Right atrium auricular region (tissue), 2 donors: ENCODE measurements at places on chromosomes 3 and 15. TPM values are rescaled to one million over a fixed set of nuclear protein-coding genes. Genes with fewer than 3 reads are reported as not detected.

DNA sequence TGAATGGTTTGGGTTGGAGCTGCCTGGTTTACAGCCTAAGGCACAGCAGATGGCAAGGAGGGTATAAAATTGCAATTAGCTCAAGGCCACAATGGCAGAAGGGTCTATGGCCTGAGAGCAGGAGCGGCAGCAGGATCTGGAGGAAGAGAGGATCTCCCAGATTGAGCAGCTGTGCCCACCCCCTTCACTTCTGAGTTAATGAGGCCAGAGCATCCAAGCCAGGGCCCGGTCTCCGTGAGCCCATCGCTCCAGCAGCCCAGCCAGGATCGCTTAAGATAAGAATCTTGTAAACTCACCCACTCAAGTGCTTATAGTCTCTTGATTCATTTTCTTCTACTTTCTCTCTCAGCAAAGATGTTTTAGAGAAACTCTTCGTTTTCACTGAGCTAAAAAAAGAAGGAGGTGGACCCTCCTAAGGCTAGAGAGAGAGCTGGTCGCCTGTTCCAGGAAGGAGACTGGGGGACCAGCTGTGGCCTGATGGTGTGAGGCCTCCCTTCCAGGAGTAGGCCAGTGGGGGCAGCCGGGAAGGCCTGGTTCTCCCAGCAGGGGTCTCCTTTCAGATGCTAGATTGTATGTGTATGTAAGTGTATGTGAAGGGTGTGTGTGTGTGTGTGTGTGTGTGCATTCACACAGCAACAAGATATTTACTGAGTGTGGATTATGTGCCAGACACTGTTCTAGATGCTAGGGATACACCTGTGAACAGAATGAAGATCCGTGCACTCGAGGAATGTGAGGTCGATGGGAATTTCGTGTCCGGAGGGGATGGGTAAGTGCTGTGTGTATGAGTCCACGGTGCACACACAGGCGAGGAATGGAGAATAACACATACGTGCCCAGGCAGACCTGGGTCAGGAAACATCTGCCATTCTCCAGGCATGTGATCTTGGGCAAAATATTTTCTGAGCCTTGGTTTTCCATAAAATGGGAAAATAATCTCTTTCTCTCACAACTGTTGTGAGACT, 18.6 kb downstream of the MAGEF1 start:
- DNase-seq: no peak
- H3K4me1 ChIP-seq: no peaks in the 10 kb centered on the region
- H3K36me3 ChIP-seq: no peaks in the 10 kb centered on the region
- H3K27me3 ChIP-seq: no peaks in the 10 kb centered on the region
- H3K4me3 ChIP-seq: no peak overlapping the region
- no peak overlapping the region for H3K27ac ChIP-seq

DNA sequence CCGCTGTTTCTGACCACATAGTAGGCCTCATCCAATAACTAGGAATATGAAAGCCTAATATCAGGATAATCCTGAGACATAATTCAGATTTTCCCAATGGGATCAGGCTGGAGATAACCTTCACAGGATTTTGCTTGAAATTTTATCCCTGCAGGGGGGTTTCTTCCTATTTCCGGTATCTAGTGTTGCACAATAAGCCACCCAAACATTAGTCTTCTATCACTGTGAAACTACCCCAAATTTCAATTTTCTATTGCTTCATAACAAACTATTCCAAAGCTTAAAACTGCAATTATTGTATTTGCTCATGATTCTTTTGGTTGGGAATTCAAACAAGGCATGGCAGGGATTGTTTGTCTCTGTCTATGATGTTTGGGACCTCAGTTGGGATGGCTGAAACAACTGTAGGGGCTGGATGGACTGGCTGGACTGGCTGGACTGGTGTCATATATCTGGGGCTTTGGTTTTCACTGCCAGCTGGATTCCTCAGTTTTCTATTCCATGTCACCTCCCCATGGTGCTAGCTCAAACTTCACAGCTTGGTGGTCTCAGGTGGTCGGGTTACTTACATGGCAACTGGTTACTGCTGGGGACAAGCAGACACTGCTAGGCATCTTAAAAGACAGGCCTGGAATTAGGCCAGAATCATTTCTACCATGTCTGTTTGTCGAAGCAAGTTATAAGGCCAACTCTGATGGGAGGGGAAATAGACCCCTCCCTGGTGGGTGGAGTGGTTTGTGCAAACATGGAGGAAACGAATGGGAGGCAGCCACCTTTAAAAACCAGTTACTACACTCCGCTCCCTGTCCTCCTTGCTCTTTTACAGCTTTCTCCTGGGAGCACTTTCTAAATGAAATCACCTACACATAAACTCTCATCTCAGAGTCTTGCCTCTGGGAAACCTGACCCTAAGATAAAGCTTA, 88.2 kb upstream of the STT3B start:
- H3K36me3 ChIP-seq: no peaks in the 10 kb centered on the region
- H3K4me1 ChIP-seq: no peaks in the 10 kb centered on the region
- no peak overlapping the region for H3K4me3 ChIP-seq
- no peak for DNase-seq

GRCh38 chr3:143991713-143992112, 20.1 kb downstream of the DIPK2A start:
- no peak overlapping the region for H3K27ac ChIP-seq
- H3K4me3 ChIP-seq: no peak overlapping the region
- no peaks in the 10 kb centered on the region for H3K36me3 ChIP-seq
- DNase-seq: no peak
- H3K4me1 ChIP-seq: no peaks in the 10 kb centered on the region

The IQCB1 gene
- total RNA-seq: 6.7 TPM

The C15orf62 gene
- not detected for total RNA-seq

- H3K36me3 ChIP-seq: no peaks in the 10 kb centered on the region
- H3K4me1 ChIP-seq: no peaks in the 10 kb centered on the region
- no peaks in the 10 kb centered on the region for H3K27me3 ChIP-seq
- DNase-seq: no peak
- no peak overlapping the region for H3K27ac ChIP-seq
These were observed 35.5 kb downstream of the IL5RA start for GRCh38 chr3:3074551-3075257.

GRCh38 chr3:63096248-63097058, 181.7 kb upstream of the SYNPR start:
- no peak overlapping the region for H3K27ac ChIP-seq
- no peaks in the 10 kb centered on the region for H3K36me3 ChIP-seq
- H3K4me3 ChIP-seq: no peak overlapping the region
- H3K4me1 ChIP-seq: no peaks in the 10 kb centered on the region
- DNase-seq: no peak
- no peaks in the 10 kb centered on the region for H3K27me3 ChIP-seq

The ZNF80 gene
- not detected for total RNA-seq

DNA sequence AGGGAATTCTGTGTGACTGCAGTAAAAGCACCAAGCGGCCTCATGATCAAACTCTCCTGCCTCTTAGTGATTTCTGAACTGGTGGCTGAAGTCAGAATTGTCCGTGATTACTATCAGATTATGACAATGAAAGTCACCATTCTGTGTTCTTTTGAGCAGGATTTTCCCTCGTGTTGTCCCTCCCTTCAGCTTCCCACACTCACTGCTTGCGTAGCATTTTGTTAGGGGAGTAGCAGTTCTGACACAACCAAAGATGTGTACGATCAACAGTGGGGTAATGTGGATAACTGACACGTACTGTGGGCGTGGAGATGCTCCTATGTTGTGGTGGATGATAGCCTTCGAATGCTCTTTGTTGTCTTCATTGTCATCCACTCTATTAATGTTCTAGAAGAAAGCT, 67.8 kb upstream of the ICE2 start:
- H3K27me3 ChIP-seq: no peaks in the 10 kb centered on the region
- no peak overlapping the region for H3K4me3 ChIP-seq
- no peaks in the 10 kb centered on the region for H3K36me3 ChIP-seq

The ROPN1B gene
- 3.9 TPM for total RNA-seq

DNA sequence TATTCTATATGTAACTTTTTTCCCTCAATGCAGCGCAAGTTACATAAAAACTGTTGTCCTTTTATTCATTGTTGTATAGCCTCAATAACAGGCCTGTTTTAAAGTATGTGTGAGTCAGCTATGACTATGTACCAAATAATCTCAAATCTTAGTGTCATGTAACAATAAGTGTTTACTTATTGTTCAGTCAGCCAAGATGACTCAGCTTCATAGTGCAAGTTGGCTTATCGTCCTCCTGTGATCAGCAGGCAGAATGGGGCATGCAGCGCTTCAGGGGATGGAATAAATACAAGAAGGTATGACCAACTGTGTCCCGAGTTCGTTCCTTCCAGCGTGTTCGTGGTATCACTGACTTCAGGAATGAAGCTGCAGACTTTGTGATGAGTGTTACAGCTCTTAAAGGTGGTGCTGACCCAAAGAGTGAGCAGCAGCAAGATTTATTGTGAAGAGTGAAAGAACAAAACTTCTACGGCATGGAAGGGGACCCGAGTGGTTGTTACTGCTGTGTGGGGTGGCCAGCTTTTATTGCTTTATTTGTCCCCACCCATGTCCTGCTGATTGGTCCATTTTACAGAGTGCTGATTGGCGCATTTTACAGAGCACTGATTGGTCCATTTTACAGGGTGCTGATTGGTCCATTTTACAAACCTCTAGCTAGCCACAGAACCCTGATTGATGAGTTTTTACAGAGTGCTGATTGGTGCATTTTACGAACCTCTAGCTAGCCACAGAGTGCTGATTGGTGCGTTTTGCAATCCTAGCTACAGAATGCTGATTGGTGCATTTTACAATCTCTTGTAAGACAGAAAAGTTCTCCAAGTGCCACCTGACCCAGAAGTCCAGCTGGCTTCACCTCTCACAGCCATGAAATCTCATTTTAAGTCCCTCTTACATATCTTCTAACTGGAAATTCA, 1016.0 kb downstream of the MCTP2 start:
- no peak for DNase-seq
- H3K36me3 ChIP-seq: no peaks in the 10 kb centered on the region
- no peak overlapping the region for H3K4me3 ChIP-seq
- H3K4me1 ChIP-seq: no peaks in the 10 kb centered on the region

The IGF2BP2 gene
- 19.2 TPM for total RNA-seq

- H3K36me3 ChIP-seq: no peaks in the 10 kb centered on the region
- H3K4me3 ChIP-seq: no peak overlapping the region
- H3K27me3 ChIP-seq: no peaks in the 10 kb centered on the region
- H3K27ac ChIP-seq: no peak overlapping the region
- no peaks in the 10 kb centered on the region for H3K4me1 ChIP-seq
These were observed 276.6 kb downstream of the RPLP1 start for GRCh38 chr15:69729167-69729748.

DNA sequence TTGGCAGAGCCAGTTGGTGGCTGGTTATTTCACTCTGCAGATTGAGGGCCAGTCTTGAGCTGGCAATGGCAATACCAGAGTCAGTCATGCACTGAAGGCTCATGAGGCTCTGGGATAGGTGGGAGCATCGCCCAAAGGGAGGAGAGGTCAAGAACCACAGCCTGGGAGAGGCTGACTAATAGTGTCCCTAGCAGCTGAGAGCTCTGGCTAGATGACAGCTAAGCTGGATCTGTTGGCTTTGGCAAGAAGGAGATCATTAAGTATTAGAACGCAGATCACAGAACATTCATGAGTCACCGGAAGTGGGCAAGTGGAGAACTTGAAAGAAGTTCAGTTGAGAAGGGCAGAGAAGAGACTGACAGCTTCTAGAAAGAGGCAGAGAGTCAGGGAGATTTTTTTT, 521.1 kb downstream of the NR2F2 start:
- H3K27ac ChIP-seq: no peak overlapping the region
- H3K27me3 ChIP-seq: no peaks in the 10 kb centered on the region
- H3K36me3 ChIP-seq: no peaks in the 10 kb centered on the region
- H3K4me3 ChIP-seq: no peak overlapping the region
- H3K4me1 ChIP-seq: no peaks in the 10 kb centered on the region
- no peak for DNase-seq

DNA sequence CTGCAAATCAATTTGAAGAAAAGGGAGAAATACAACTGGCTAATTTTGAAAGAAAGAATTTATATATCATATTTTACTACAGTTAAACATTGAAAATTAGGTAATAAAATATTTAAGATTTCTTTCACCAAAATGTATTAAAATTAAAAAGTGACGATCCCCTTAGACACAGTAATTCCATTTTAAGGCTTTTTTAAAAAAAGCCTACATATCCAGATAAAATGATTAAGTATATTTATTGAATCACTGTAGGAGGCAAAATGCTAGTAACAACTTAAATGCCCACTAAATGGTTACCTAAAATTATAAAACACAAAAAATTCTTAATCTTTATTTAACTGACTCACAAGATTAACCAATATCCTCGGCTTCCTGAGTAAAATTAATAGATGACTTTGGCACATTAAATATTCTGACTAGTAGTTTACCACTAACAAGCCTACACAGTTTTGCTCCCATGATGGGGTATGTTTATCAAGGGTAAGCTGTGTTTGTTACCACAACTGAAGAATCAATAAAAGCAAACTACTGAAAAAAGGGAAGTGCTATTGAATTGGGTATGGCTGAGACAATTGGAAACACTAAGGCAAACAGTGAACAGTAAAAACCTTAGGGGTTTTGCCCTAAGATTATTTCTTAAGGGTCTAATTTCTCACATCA, 28.4 kb downstream of the ANKRD28 start:
- no peak for DNase-seq
- no peaks in the 10 kb centered on the region for H3K36me3 ChIP-seq
- H3K4me1 ChIP-seq: peaks cover 11% of the 10 kb centered on the region
- H3K27ac ChIP-seq: peak overlapping the region; percentile 57
- no peaks in the 10 kb centered on the region for H3K27me3 ChIP-seq

The ADCY5 gene
- total RNA-seq: 163 TPM

- no peak overlapping the region for H3K27ac ChIP-seq
- no peak overlapping the region for H3K4me3 ChIP-seq
- peaks cover 25% of the 10 kb centered on the region for H3K36me3 ChIP-seq
- DNase-seq: no peak
These were observed 55.8 kb downstream of the PRKCI start for GRCh38 chr3:170277833-170278580.
